RWPE1 (cell line): ENCODE measurements at places on chromosomes 5 and 9.
A peak's percentile ranks its signal among the peaks of the same experiment; 100 is the strongest.

DNA sequence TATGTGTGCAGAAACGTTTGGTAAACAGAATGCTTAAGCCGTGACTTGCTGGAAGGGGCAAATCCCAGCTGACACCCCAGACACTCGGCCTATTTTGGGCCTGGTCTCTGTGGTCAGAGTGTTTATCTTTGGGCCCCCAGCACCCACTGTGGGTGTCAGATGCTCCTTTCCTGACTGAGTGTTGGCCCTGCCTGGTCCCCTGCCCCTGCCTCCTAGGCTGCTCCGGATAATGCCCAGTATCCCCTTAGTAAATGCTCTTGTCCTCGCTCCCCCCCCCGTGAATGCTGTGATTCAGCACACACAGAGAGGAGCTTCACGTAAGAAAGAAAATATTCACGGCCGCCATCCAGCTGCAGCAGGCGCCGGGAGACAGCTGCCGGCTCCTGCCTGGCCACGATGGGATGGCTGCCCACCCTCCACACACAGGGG lies 11.3 kb upstream of the ANGPTL2 start:
- no peak for DNase-seq

GRCh38 chr5:78760770-78761169 lies 112.2 kb upstream of the LHFPL2 start:
- no peak for DNase-seq

DNA sequence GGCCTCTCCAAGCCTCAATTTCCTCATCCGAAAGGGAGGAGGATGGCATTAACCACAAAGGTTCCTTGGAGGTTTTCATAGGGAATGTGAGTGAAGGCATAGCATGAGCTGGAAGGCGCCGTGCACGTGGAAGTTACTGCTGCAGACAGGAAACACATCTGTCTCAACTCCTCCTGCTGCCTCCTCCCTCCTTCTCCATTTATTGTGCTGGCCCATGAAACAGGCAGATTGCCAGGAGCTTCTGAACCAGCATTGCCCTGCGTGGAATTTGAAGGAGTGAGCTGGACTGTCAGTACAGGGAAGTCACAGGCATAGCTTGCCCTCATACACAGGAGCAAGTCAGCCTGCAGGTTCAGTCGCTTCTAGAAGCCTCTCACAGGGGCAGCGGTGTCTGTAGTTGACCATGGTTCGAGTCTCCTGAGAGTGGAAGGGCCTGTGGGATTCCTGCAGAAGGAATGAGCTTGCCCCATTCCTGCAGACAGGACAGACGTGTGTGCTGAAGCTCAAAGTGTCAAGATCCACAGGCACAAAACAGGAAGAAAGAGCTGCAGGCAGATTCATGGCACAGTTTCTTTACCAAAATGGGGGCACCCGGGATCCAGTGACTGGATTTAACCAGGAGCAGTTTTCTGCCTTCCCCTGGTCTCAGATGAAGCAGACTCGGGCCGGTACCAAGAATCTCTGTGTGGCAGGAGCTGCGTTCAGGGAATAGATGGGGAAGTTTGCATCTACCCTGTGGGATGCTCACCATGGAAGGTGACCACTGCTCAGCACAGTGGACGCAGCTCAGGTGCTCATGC lies 48.7 kb upstream of the CTSL start:
- DNase-seq = no peak

GRCh38 chr5:83889971-83890745 lies 169.5 kb upstream of the HAPLN1 start:
- no peak for DNase-seq

GRCh38 chr5:44935262-44935661 lies 126.5 kb downstream of the MRPS30 start:
- no peak for DNase-seq

GRCh38 chr5:38845526-38846378 lies at the start of gene OSMR:
Gene OSMR, plus strand, starts transcription at chr5:38846012. Its CDS starts 23,033 bp downstream, at chr5:38869045.
- DNase-seq = peak; percentile 99

GRCh38 chr5:14615365-14615764 lies 33.8 kb downstream of the OTULINL start:
- no peak for DNase-seq

GRCh38 chr9:106075236-106075959 lies 381.1 kb downstream of the TMEM38B start:
- DNase-seq = no peak

- DNase-seq = peak; percentile 44
Observed at GRCh38 chr9:98654247-98654646, 54.5 kb downstream of the GABBR2 start.

DNA sequence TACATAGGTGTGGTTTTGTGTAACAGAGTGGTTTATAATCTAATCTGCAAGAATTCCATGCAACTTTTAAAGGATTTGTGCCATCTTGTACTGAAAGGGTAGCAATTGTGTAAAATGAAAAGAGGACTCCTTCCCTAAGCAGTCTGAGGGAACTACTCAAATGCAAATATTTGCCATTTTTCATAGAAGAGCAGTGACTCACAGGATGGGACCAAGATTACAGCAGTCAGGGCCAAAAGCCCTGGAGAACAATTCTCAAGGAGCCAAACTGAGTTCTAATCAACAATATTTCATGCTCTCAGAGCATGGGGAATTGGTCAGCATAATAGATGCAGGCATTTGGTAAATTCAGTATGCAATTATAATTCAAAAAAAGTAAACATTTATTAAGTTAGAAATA lies 495.8 kb downstream of the CHSY3 start:
- DNase-seq = peak; percentile 62

DNA sequence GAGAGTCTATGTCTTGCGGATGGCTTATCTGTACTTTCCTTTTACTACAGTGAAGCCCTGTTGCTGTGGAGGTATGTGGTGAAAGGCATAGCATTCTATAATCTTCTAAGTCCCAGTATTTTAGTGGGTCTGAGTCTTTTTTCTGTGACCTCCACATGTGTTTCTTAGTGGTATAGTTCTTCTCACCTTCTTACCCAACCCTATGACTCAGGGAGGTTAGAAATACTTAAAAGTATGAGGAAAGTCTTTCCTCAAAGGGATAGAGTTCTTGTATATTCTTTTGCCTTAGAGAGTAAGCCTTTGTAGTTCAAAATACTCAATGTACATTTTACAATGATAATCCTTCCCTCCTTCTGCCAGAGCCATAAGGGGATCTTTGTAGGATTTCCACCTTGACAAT lies 621.9 kb upstream of the CTNND2 start:
- no peak for DNase-seq

- DNase-seq = no peak
Observed at GRCh38 chr5:95948631-95949030, 13.0 kb downstream of the ELL2 start.

DNA sequence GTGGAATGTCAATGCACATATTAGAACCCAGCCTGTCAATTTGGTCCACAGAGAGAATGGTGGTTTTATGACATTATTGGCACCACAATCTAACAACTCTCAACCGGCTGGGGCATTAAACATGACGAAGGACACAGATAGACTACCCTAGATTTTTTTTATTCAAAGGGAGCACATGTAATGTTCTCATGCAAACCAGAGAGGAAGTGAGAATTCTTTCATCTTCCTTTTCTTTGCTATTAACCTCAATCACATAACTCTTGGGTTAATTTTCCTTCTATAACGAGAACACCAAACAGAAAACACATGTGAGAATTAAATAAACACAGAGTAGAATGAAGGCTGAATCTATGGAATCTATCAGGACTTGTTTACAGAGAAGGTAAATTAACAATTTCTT lies 94.9 kb upstream of the TNC start:
- no peak for DNase-seq

GRCh38 chr5:140336388-140336787 lies 10.0 kb downstream of the HBEGF start:
- no peak for DNase-seq

GRCh38 chr5:88740604-88741185 lies 142.3 kb downstream of the MEF2C start:
- no peak for DNase-seq

DNA sequence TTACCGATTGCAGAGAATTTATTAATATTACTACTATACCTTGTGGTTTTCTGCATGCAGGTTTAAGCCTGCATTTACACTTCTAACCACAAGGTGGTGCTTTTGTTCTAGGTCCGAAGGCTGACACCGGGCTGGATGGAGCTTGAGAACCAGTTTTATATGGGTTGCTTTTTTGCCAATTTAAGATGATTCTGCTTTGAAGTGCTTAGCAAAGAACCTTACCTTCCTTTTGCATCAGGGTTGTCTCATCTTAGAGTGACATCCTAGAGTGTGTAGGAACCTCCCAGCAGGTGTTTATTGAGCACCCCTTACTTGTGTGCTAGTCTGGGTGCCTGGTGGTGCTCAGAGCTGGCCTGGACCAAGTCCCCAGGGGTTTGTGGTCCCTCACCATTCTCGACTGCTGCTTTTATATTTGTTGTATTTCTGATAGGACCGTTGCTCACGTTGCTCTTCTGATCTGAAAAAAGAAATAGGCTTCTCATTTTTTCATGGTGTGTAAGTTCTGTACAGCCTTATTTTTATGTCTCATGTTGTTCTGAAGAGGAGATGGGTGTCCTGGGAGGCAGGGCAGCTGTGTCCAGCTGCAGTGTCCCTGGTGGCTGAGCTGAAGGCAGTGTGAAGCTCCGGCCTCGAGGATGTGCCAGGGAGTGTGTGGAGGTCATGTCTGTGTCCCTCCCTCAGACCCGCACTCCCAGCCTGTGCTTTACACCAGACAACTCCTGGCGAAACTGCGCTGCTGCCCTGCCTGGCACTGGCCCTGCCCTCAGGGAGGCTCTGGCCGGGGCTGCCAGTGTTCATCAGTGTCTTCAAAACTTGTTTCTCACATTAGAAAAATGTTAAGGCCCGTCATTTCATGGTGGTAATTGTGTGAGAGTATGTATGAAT lies 54.3 kb downstream of the EHMT1 start:
- DNase-seq = peak; percentile 82

DNA sequence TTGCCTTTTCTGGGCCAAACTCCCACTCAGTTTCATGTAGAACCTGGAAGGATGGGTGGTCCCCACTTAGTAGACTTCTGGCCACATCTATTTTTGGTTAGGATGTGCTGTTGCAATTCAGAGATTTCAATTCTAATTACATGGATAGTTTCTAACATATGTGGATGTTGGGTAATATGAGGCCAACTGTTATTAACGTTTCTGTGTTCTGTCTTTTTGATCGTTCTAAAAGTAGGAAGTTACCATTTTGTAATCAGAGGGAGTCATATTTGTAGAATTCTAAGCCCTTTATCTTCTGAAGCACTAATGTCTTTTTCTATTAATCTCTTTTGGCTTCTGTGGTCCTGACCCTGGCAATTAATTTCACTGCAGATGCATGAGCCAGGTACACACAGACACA lies 141.6 kb upstream of the SPEF2 start:
- no peak for DNase-seq

DNA sequence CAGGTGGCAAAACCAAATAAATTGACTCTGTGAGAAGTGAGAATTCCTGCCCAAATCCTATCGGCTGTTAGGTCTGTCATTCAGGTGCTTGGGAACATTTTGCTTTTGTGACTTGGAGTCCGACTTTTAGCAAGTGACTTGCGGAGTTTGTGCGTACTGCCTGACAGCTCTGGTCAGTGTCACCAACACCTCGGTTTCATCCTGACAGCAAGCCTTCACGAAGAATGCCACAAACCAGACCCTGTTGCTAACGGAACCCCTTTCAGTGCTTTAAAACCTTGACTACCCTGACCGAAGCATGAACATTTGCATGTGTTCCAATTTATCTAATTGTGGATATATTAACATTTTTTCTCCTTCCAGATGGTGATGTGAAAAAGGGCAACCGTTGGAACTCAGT lies 26.5 kb downstream of the LIX1 start:
- DNase-seq = no peak

DNA sequence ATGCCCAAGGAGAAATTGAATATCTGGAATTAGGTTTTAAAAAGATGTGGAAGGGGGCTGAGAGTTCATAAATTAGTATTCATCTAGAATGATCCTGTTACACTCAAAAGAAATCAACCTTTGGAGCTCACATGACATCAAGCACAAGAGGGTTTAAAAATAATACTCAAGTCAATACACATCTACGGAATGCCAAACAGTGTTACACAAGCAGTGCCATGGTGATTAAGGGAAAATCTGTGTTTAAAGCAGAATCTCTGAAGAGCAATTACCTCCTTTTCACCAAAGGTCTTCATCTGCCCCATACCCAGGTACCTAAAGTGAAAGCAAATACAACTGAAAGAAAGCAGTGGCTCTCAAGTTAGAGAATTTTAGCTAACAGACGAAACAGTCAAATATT lies 261.6 kb downstream of the NFIB start:
- no peak for DNase-seq

DNA sequence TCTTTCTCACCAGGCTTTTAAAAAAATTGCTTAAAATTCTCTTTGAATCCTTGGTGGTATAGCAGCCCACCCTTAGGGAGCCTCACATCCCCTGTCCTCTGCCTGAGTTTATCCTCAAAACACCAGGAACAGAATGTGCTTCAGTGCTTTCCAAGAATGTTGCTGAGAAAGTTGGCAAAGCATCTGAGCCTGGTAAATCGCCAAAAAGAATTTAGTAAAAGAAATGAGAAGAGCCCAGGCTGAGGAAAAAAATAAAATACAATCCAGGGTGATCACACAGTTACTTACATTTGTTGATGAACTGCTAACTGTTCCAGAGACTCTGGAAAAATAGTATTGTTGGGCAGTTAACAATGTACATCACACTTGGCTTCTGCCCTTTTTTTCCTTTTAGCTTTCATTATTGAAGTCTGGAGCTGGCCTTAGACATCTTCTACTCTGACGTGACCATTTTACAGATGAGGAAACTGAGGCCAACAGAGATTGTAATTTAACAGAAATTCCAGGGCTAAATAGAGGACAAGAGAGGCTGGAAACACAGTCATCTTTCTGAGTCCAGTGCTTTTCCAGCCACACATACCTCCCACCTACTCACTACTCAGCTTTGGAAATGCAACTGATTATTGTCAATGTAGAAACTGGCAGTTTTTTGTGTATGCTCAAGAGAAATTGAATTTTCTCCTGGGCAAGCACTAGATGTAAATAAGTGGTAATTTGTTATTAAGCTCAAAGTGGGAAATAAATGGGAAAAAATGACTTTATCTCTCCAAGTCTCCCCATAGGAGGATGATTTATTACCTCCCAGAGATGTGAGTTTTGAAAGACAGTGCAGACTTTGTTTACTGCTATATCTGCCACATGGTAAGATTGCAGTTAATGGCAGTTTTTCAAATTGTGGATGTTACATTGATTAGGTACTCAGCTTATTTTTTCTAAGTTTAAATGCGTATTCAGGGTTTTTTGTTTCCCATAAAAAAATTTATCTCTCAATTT lies 86.7 kb upstream of the ALDH1A1 start:
- no peak for DNase-seq

GRCh38 chr9:34651876-34652601 lies at the start of gene IL11RA:
Gene IL11RA, plus strand, starts transcription at chr9:34652185. Its CDS starts 3,033 bp downstream, at chr9:34655218.
- DNase-seq = peak; percentile 94

- no peak for DNase-seq
Observed at GRCh38 chr5:8456846-8457186, 587.9 kb downstream of the MTRR start.

DNA sequence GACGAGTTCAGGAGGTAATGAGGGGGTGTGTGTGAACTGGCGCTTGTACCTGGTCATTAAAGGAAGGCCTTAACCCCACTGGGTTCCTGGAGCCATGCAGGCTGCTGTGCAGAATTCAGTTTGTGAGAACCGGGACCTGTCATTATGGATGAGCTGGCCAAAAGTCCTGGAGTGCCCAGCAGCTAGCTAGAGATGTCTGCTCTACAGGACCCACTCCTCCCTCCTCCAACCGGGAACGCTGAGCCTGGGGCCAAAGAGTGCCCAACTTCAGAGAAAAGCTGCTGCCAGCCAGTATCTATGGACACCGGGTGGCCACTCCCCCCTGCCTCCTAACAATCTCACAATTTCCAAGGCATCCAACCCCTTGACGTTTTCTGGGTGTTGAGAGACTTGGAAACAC lies 1.2 kb downstream of the ENTREP1 start:
- DNase-seq = no peak

- peak; percentile 75 for DNase-seq
Observed at GRCh38 chr9:81108391-81108790, 581.0 kb downstream of the TLE1 start.

GRCh38 chr5:35248843-35249780 lies 18.8 kb upstream of the PRLR start:
- DNase-seq = no peak
